ENCODE measurements at places on chromosomes 5 and 9.
A peak's percentile ranks its signal among the peaks of the same experiment; 100 is the strongest.

GRCh38 chr5:111498346-111498745 is 14.0 kb downstream of the STARD4 start:
- H3K27me3 ChIP-seq, result no peaks in the 10 kb centered on the region
- H3K36me3 ChIP-seq, result no peaks in the 10 kb centered on the region

DNA sequence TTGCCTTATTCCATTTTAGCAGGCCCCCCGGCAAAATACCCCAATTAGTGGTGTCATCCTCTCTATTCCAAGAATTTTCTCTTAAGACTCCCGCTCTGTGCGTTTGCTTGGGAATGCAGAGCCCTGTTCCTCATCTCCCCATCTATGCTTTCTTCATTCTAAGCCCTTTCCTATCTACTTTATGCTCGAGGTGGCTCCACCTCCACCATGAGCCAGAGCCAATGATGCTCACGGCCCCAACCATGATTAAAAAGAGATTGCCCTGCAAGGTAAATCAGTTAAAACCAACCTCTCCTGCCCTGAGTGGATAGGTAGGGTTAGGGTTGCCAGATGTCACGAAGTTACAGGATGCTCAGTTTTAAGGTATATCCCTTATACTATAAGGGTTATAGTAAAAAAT is 677 bp upstream of the TXNDC15 start:
- DNase-seq, result no peak
- H3K4me3 ChIP-seq, result no peak overlapping the region
- peaks cover 3% of the 10 kb centered on the region for H3K4me1 ChIP-seq
- H3K27ac ChIP-seq, result no peak overlapping the region
- H3K27me3 ChIP-seq, result no peaks in the 10 kb centered on the region
- no peaks in the 10 kb centered on the region for H3K36me3 ChIP-seq

- no peaks in the 10 kb centered on the region for H3K27me3 ChIP-seq
- peaks cover 43% of the 10 kb centered on the region for H3K36me3 ChIP-seq
- H3K4me3 ChIP-seq, result no peak overlapping the region
Measured at GRCh38 chr9:133050142-133050541, 11.6 kb upstream of the CEL start.

DNA sequence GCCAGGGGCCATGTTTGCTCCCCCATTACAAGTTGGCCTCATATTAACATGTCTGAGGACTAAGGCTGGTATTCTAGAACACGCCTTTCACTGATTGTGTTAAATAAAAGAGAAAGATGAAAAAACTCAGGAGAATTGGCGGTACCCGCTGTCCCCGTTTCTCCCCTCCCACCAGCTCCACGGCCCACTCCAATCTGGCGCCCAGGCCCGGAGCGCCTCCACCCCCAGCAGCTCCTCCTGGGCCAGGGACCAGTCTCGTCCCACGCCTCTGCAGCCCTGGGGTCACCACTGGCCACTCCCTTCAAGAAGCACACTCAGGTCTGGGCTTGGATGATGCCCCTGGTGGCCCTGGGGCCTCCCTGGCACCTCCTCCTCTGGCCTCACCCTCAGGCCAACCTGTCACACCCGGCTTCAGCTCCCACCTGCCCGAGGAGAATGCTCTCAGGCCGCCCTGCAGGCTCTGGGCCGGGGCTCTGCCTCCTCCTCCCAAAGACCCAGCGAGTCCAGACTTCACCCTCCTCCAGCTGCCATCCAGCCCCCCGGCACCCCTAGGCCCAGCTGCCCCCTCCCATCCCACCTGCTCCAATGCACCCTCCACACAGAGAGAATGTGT is 133.0 kb upstream of the PPP1R26 start:
- no peak for DNase-seq
- H3K27ac ChIP-seq, result no peak overlapping the region
- H3K36me3 ChIP-seq, result no peaks in the 10 kb centered on the region
- no peak overlapping the region for H3K4me3 ChIP-seq
- no peaks in the 10 kb centered on the region for H3K27me3 ChIP-seq

DNA sequence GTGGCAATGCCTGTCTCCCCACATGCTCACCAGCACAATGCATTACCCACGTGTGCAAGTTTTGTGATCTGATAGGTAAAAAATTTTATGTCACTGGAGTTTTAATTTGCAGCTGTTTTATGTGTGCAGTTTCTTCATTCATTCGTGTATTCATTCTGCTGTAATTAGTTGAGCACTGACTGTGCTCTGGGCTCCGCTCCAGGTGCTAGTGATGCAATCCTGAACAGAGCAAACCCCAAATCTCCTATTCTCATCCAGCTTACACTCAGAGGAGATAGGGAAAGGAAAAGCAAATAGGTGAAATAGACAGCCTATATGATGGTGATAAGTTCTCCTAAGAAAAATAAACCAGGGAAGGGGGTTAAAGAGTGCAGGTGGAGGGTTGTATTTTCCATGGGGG is 148.4 kb downstream of the TENT4A start:
- no peaks in the 10 kb centered on the region for H3K27me3 ChIP-seq
- H3K4me1 ChIP-seq, result no peaks in the 10 kb centered on the region
- H3K27ac ChIP-seq, result no peak overlapping the region
- no peak overlapping the region for H3K4me3 ChIP-seq

DNA sequence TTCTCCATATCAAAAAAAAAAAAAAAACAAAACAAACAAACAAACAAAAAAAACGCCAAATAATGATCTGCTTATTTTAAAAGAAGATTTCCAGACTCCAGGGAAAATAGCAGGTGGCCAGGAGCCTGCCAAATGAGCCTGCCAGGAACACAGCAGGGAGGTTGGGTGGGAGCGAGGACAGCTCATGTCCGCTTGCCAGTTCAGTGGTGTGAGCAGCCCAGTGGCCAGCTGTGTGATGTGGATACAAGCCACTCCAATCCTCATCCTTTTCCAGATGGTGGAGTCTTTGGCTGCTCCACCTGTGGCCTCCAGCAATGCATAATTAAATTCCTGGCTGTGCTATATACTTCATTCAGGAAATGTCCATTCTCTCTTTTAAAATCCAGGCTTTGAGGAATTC is 1025.1 kb upstream of the C9orf72 start:
- H3K4me3 ChIP-seq, result no peak overlapping the region
- H3K4me1 ChIP-seq, result no peaks in the 10 kb centered on the region
- H3K36me3 ChIP-seq, result no peaks in the 10 kb centered on the region
- H3K27me3 ChIP-seq, result no peaks in the 10 kb centered on the region
- no peak overlapping the region for H3K27ac ChIP-seq

DNA sequence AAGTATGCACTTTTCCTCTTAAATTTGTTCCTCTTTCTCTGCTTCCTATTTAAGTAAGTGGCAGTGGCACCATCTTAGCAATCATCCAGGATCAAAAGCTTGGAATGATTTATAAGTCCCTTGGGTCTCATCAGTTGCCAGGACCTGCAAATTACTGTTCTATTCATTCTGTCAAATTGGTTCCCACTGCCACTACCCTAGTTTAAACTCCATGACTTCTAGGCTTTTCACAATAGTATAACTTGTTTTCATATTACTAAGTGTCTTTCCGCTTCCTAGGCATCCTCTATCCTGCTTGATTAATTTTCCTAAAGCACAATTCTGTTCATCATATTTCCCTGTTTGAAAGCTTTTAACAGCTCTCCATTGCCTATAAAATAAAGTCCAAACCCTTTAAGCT is 363.9 kb upstream of the MEF2C start:
- no peak for DNase-seq
- no peaks in the 10 kb centered on the region for H3K27me3 ChIP-seq
- no peaks in the 10 kb centered on the region for H3K4me1 ChIP-seq
- no peak overlapping the region for H3K4me3 ChIP-seq
- no peak overlapping the region for H3K27ac ChIP-seq

GRCh38 chr5:33964132-33964700 is 20.3 kb downstream of the SLC45A2 start:
- no peaks in the 10 kb centered on the region for H3K4me1 ChIP-seq
- H3K36me3 ChIP-seq, result no peaks in the 10 kb centered on the region
- no peaks in the 10 kb centered on the region for H3K27me3 ChIP-seq
- H3K4me3 ChIP-seq, result no peak overlapping the region
- DNase-seq, result no peak

- no peak overlapping the region for H3K27ac ChIP-seq
- H3K4me1 ChIP-seq, result no peaks in the 10 kb centered on the region
- no peaks in the 10 kb centered on the region for H3K36me3 ChIP-seq
- H3K27me3 ChIP-seq, result no peaks in the 10 kb centered on the region
Measured at GRCh38 chr5:36059571-36060419, 6.9 kb downstream of the UGT3A2 start.

GRCh38 chr5:66861402-66861801 is 265.2 kb downstream of the MAST4 start:
- H3K4me1 ChIP-seq, result no peaks in the 10 kb centered on the region
- H3K4me3 ChIP-seq, result no peak overlapping the region
- no peak for DNase-seq

GRCh38 chr5:135657536-135658305 is 78.9 kb upstream of the CXCL14 start:
- no peaks in the 10 kb centered on the region for H3K27me3 ChIP-seq
- H3K4me1 ChIP-seq, result peaks cover 2% of the 10 kb centered on the region
- no peak overlapping the region for H3K27ac ChIP-seq
- H3K36me3 ChIP-seq, result no peaks in the 10 kb centered on the region
- no peak for DNase-seq
- no peak overlapping the region for H3K4me3 ChIP-seq

- DNase-seq, result peak; percentile 58
- H3K27ac ChIP-seq, result no peak overlapping the region
- no peaks in the 10 kb centered on the region for H3K27me3 ChIP-seq
- peak overlapping the region; percentile 39 for H3K4me3 ChIP-seq
- no peaks in the 10 kb centered on the region for H3K36me3 ChIP-seq
Measured at GRCh38 chr9:469672-470551, 255.2 kb downstream of the DOCK8 start.

DNA sequence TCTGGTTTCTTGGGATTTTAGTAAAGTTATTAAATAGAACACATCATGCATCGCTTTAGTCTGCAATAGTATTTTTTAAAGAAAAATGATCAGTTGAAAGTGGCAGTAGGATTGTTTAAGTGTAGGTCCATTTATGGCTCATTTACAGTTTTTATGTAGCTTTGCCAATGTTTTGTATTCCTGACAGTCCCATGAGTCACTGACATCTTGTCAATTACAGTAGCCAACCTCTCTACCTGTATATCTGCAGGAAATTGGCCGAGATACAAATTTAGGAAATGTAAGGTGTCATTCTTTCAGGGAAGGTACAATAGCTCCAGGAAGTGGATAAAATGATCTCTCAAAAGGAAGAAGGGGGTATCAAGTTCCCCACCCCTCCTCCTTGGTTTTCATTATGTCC is 47.7 kb upstream of the MTAP start:
- no peaks in the 10 kb centered on the region for H3K4me1 ChIP-seq
- no peaks in the 10 kb centered on the region for H3K36me3 ChIP-seq
- DNase-seq, result no peak
- no peak overlapping the region for H3K4me3 ChIP-seq

DNA sequence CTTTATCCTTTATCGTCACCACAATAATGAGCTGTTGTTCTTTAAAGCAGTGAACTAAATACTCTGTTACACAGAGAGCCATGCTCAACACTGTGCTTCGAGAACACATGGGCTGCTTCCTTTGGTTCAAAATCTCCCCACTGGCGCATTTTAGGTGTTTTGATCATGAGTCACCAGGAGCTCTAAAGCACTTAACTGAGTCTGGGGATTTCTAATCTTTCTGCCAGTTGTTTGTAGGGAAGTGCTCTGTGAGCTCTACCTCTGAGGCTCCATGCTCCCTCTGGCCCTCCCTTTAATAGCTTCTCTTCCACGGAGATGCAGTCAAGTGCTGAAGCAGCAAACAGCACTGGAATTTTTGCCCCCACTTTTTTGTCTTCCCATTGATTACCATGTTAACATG is 17.0 kb downstream of the ERAP2 start:
- H3K4me1 ChIP-seq, result no peaks in the 10 kb centered on the region
- no peak overlapping the region for H3K27ac ChIP-seq
- H3K36me3 ChIP-seq, result no peaks in the 10 kb centered on the region
- H3K4me3 ChIP-seq, result no peak overlapping the region

- H3K4me3 ChIP-seq, result no peak overlapping the region
- no peaks in the 10 kb centered on the region for H3K4me1 ChIP-seq
- H3K27me3 ChIP-seq, result no peaks in the 10 kb centered on the region
- DNase-seq, result no peak
- H3K27ac ChIP-seq, result no peak overlapping the region
Measured at GRCh38 chr9:98401140-98402018, 145.9 kb upstream of the TBC1D2 start.

GRCh38 chr5:64822320-64822719 is 53.6 kb downstream of the CWC27 start:
- no peaks in the 10 kb centered on the region for H3K27me3 ChIP-seq
- no peak overlapping the region for H3K4me3 ChIP-seq
- H3K4me1 ChIP-seq, result no peaks in the 10 kb centered on the region

DNA sequence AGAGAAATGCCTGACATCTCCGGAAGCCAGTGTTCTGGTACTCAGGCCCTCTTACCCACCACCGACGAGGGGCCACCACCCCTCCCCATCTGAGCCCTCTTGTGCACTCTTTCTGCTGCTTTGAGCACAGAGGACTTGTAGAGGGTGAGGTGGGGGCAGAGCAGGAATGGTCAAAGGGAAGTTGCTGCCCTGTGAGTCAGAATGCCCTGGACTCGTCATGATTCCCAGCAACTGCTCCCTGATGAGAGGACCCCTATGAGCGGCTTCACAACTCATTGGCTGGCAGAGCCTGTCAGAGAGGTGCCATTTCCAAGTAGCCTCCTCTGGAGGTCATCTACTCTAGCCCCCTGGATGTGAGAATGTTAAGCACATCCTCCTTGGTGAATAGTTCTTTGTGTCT is 845 bp downstream of the ECSCR start:
- no peaks in the 10 kb centered on the region for H3K27me3 ChIP-seq
- H3K36me3 ChIP-seq, result no peaks in the 10 kb centered on the region
- H3K27ac ChIP-seq, result no peak overlapping the region
- no peak overlapping the region for H3K4me3 ChIP-seq
- H3K4me1 ChIP-seq, result peaks cover 9% of the 10 kb centered on the region

DNA sequence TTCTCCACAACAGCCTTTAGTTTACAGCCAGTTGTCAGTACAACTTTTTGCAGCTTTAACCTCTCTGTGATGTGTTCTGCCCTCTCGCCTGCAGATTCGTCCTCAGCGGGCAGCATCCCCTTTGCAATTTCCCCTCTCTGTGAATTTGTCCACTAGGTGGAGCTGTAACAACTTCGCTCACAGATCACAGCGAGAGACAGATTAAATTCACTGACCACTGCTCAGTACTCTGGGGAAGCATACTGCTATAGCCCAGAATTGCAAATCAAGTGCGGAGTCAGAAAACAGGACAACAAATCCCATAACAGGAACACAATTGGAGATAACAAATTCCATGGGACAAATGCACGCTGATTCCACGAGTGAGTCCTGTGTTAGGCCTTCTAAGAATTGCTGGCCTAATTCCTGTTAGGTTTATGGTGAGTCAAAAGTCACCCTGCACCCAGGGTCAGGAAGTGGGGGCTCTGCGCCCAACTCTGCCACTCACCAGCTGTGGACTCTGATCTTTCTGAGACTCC is 2124.9 kb downstream of the MAT2B start:
- H3K36me3 ChIP-seq, result no peaks in the 10 kb centered on the region
- no peaks in the 10 kb centered on the region for H3K27me3 ChIP-seq
- peaks cover 3% of the 10 kb centered on the region for H3K4me1 ChIP-seq
- H3K4me3 ChIP-seq, result no peak overlapping the region

- no peak for DNase-seq
- H3K36me3 ChIP-seq, result no peaks in the 10 kb centered on the region
- H3K27ac ChIP-seq, result no peak overlapping the region
- no peak overlapping the region for H3K4me3 ChIP-seq
Measured at GRCh38 chr5:120035815-120036577, 406.6 kb downstream of the FAM170A start.

- H3K27me3 ChIP-seq, result no peaks in the 10 kb centered on the region
- H3K36me3 ChIP-seq, result no peaks in the 10 kb centered on the region
- no peak for DNase-seq
Measured at GRCh38 chr5:116360008-116360853, 214.4 kb downstream of the SEMA6A start.

- no peaks in the 10 kb centered on the region for H3K36me3 ChIP-seq
- no peaks in the 10 kb centered on the region for H3K27me3 ChIP-seq
- H3K4me3 ChIP-seq, result no peak overlapping the region
- DNase-seq, result no peak
Measured at GRCh38 chr9:92607088-92607487, 62.8 kb downstream of the IPPK start.
